Karpas-422 (cell line): ENCODE measurements at places on chromosomes 7 and 10. TPM values are rescaled to one million over a fixed set of nuclear protein-coding genes. Genes with fewer than 3 reads are reported as not detected.

The PRF1 gene
- 0.26 and 1.5 TPM in 2 replicates for total RNA-seq

The GCC1 gene
- total RNA-seq, result 6.8 and 13.9 TPM in 2 replicates

The LRRC61 gene
- 4.1 and 16.5 TPM in 2 replicates for total RNA-seq

The GPR37 gene
- total RNA-seq, result not detected in 2 replicates

The PPP1R9A gene
- not detected in 2 replicates for total RNA-seq

The TRIL gene
- total RNA-seq, result not detected in 2 replicates
